ENCODE measurements at places on chromosomes 11 and 22.

DNA sequence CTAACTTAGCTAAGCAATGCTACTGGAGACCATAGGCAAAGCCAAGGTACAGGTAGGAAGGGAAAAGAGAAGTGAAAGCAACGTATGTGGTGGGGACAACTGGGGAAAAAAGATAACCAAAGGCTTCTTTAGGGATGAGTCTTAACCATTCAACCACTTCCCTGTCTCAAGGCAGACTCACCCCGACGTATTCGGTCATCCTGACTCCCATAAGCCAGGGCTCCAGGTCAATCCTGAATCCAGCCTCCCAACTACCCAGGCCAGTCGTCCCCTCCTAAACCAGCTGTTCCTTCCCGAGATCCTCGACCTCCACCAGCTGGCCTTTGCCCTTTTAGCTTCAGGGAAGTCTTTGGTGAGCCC, 330 bp downstream of the ACP2 start:
- no peak for DNase-seq

DNA sequence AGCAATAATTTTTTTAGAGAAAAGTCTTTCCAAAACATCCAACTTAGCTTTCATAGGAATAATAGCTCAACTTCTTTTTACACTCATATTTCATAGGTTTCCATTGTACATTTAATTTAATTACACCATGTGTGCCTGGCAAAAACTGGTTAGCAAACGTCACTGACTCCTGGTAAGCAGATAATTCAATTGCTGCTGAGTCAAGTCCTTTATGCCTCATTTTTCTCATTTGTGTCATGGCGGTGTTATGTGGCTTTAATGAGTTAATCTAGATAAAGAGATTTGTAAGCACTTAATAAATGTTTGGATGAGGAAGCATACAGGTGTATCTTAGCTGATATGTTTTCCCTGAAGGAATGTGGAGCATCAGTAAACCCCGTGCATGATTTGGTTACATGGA, 41.2 kb upstream of the PAK1 start:
- DNase-seq = no peak

- no peak for DNase-seq
Measured at GRCh38 chr11:80255021-80255420, 814.2 kb upstream of the TENM4 start.

GRCh38 chr11:60164550-60165075, 18.3 kb downstream of the MS4A6A start:
- DNase-seq = no peak

GRCh38 chr22:39444247-39444800, 12.5 kb upstream of the MGAT3 start:
- no peak for DNase-seq

DNA sequence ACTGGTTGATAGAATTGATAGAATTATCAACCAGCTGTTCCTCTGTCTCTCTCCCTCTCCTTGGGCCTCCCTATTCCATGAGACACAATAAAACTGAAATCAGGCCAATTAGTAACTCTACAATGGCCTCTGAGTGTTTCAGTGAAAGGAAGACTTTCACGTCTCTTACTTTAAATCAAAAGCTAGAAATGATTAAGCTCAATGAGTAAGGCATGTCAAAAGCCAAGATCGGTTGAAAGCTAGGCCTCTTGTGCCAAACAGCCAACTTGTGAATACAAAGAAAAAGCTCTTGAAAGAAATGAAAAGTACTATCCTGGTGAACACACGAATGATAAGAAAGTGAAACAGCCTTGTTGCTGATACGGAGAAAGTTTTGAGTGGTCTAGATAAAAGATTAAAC, 16.6 kb downstream of the PIH1D2 start:
- DNase-seq = no peak

DNA sequence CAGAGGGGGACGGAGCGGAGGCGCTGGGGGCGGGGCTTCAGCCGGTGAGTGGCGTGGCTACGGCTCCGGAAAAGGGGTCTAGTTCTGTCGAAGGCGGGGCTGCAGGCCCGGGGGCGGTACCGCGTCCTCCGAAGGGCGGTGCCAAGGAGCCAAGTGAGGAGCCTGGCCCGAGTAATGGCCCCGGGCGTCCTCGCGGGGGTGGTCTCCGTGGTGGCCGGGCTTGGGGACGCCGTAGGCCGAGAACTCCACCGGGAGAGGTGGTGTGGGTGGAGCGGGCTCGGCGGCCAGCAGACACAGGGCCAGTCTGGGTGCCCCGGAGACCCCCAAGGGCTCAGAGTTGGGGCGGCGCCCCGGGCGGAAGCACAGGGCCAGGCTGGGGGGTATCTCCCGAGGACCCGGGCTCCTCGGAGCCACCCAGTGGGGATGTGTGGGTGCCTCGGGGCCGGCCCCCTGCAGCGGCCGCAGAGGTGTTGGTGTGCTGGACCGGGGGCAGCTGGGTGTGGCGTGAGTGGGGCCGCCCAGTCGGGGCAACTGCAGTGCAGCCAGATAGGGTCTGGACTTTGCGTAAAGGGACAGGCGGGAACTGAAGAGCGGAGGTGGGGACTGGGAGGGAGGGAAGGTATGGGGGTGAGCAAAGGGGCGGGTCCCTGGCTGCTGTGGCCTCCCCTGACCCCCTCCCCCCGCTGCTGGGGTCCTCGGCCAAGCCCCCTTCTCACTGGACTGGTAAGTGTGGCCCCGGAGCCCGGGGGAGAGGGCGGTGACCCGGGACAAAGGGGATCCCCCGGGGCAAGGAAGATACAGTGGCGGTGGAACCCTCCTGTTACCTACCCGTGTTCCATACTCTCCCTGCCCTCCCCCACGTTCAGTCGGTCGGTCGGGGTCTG, 838 bp downstream of the FKBP2 start:
- DNase-seq = peak; percentile 97

- peak; percentile 40 for DNase-seq
Measured at GRCh38 chr11:5380740-5381342, 2.8 kb upstream of the OR51M1 start.

DNA sequence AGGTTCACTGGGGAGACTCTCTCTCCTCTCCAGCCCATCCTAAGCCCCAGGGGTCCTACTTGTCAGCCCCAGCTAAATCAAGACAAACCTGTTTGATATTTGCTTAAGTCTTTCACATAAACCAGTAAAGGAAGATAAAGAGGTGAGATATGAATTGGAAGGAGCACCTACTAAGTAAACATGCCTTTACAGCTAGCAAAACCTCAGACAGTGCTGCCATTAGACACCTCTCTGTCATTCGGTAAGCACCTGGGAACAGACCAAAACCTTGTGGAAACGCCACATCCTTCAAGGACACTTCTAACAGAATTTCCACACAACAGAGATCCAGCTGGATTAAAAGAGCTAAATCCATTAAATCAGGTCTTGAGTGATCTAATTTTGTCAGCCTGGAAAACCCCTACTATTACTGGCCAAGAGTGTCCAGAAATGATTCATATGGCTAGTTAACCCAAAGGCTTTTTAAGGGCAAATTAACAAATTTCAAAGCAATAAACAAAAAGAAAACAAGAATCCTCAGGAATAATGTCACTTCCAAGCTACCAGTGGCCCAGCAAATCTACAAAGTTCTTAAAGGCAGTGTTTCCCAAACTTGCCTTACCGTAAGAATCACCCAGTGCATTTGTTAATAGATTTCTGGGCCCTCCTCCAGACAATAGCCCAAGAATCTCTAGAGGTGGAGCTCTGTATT, 2.4 kb downstream of the VPS37C start:
- DNase-seq = no peak

GRCh38 chr11:119776031-119776636, 47.1 kb upstream of the NECTIN1 start:
- no peak for DNase-seq

GRCh38 chr11:7246179-7246578, 5.5 kb upstream of the SYT9 start:
- DNase-seq = no peak

- DNase-seq = no peak
Measured at GRCh38 chr22:35418088-35418487, 18.1 kb downstream of the MCM5 start.

GRCh38 chr11:125069796-125070195, 6.7 kb downstream of the SLC37A2 start:
- no peak for DNase-seq

DNA sequence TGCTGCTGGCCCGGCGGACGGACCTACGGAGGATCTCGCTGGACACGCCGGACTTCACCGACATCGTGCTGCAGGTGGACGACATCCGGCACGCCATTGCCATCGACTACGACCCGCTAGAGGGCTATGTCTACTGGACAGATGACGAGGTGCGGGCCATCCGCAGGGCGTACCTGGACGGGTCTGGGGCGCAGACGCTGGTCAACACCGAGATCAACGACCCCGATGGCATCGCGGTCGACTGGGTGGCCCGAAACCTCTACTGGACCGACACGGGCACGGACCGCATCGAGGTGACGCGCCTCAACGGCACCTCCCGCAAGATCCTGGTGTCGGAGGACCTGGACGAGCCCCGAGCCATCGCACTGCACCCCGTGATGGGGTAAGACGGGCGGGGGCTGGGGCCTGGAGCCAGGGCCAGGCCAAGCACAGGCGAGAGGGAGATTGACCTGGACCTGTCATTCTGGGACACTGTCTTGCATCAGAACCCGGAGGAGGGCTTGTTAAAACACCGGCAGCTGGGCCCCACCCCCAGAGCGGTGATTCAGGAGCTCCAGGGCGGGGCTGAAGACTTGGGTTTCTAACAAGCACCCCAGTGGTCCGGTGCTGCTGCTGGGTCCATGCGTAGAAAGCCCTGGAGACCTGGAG, 74.1 kb downstream of the LRP5 start:
- no peak for DNase-seq

DNA sequence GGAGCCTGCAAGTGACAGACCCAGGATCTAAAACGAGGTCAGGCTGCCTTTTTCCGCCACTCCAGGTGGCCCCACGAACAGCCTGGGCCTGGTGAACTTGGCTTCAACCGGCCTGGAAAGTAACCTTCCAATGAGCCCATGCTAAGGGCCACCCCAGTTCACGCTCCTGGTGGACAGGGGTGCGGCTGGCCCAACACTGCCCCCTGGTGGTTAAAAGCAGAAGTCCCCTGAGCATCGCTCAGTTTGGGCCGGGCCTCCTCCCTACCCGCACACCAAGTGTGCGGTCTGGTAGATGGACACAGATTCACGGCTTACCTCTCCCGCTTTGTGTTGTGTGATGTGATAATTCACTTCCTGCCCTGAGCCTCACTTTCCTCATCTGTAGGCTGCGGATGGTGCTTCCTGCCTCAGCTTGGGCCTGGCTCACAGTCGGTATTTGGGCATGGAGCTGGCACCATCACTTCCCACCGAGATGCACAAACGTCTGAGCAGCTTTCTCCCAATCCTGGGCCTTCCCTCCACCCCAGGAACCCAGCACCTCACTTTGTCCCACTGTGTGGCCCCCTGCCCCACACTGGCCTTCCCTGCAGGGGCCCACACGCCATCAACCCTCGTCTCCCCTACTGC, 13.7 kb upstream of the SEC14L3 start:
- DNase-seq = peak; percentile 96

- no peak for DNase-seq
Measured at GRCh38 chr11:102395720-102396393, 48.8 kb downstream of the BIRC2 start.

DNA sequence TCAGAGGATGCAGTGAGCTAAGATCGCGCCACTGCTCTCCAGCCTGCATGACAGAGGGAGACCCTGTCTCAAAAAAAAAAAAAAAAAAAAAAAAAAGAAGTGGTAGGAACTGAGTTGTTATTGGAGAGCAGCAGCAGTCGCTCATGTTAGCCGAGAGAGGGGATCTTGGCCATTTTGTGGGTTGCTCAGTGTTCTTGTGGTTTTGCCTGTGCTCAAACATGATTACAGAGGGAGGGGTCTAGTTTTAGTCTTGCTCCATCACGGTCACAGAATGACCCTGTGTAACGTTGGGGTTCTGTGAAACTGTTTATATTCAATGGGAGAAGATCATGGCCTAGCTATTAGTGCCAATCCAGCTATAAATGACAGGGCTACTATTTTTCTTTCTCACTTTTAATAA, 1.9 kb downstream of the DPAGT1 start:
- no peak for DNase-seq

DNA sequence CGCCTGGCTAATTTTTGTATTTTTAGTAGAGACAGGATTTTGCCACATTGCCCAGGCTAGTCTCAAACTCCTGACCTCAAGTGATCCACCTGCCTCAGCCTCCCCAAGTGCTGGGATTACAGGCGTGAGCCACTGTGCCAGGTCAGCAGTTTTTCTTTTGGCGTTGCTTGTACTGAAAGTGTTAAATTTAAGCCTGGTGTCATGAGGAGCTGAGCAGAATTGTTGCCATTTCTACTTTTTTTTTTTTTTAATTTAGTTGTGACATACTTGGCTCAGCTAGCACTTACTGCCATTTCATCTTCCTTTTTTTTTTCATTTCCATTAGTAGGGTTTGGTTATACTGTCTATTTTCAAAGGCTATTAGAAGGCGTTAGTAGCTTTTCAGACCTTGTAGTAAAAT, 10.7 kb downstream of the TAB1 start:
- DNase-seq = no peak

GRCh38 chr11:61645179-61645868, 34.9 kb upstream of the DAGLA start:
- DNase-seq = no peak

DNA sequence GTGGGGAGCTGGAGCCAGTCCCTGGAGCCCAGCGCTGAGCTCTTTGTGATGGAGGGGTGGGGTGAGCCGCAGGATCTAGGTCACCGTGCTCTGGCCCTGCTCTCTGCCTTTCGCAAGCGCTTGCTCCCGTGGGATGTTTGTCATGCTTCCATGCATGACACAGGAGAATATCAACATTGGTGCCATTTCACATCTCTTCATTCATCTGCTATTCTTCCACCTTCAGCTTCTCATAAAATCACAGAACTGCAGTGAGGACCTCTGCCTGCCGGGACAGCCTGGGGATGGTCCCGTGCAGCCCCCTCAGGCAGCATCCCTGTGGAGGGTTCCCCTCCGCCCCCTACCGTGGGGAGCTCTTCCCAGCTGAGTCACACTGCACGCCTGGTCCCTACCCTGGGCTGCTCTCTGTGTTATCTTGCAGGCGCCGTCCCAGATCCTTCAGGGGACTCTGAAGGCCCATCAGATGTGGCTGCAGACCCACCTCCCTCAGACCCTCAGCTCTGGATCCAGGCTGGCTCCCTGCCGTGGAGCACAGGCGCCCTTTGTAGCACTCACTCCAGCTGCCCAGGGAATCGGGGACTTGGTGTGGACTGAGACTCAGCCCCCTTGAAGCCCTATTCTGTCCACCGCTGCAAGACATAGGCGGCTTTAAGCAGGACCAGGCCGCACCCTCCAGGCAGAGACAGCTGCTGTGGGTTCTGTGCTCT, 5.1 kb upstream of the SEPTIN5 start:
- DNase-seq = no peak
